ENCODE measurements at places on chromosomes 5 and 9.

DNA sequence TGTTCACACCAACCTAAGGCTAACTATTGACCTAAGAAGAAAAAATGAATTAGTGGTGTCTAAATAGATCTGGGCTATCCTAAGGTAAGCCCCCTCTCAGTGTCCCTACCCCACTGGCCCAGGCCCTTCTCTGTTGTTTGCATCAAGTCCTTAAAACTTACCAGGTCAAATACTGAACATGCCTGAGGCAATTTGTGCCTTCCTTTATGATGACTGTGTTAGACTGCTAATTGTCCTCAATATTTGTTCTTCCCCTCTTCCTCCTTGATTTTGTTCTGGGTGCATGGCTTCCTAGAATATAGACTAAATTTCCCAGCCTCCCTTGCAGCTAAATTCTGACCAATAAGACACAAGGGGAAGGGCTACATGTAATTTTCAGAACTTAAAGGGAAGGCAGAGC, 199.9 kb downstream of the ADAMTS12 start:
- DNase-seq, result no peak

- no peak for DNase-seq
These were observed 15.2 kb downstream of the EHMT1 start for GRCh38 chr9:137634016-137634415.

GRCh38 chr9:104247899-104248460, 153.9 kb downstream of the SMC2 start:
- DNase-seq, result no peak

DNA sequence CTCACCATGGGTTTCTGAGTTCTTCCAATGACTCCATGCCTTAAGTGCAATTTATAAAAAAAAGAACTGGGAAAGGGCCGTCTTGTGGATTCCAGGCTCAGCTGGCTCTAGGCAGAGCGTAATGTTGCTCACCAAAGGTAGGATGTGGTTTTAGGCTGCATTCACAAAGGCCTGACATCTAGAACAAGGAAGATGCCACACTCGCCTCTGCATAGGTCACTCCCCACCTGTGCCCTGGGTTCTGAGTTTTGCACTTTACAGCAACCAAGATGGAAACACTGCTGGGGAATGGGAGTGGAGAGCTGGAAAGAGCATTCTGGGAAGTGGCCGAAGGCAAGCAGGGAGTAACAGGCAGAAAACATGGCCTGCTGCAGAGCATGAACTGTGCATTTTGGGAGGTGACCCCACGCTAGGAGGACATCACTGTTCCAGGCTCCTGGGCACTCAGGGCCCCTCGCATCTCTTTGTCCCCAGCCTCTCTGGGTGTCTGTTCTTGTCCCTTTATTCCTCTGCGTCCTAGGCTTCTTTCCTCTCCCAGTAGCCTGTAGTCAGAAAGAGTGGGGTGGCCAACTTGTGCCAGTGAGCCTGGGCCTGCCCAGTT, 12.3 kb downstream of the FCN2 start:
- DNase-seq, result no peak

DNA sequence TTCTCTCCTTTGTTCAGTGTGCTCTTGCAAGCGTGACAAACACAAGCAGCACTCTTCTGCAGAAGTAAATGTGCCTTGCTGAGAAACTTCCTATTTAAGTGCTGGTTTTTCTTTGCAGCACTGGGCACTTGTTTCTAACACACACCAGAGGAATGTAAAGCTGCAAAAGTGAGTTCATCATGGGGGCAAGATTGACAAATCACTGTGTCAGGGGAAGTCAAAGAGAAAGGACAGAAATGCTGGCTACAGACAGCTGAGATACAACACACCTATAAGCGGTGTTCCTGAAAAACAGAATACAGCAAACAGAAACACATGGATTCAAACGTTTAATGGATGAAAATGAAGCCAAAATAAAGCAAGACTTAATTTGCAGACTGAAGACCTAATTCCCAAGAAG, 19.6 kb downstream of the ROR2 start:
- no peak for DNase-seq

DNA sequence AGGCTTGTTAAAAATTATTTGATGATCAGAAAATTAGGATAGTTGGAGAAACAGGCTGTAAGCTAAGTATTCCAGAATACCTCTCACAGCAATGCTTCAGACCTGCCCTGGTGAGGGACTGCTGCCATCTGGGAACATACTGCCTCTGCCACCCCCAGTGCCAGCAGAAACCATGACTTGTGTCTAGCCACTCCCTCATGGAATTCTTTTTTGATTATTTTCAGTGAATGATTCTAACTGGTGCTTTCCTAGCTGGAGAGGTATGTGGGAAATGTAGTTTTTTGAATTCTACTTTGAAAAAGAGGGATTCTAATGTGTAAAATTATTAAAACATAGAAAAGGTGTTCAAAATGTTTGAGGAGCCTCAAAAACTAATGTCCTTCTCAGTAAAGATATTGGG, 126.3 kb downstream of the HMHB1 start:
- DNase-seq, result no peak

GRCh38 chr9:30722065-30722464, 1662.4 kb upstream of the ACO1 start:
- DNase-seq, result no peak

DNA sequence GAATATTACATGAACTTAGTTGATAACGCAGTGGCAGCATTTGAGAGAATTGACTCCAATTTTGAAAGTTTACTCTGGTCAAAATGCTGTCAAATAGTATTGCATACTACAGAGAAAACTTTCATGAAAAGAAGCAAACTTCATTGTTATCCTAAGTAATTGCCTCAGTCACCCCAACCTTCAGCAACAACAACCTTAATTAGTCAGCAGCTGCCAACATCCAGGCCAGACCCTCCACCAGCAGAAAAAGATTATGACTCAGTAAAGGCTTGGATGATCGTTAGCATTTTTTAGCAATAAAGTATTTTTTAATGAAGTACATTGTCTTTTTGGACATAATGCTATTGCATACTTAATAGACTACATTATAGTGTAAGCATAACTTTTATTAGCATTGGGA, 40.8 kb upstream of the SPDL1 start:
- no peak for DNase-seq

- no peak for DNase-seq
These were observed 14.6 kb upstream of the ZNF608 start for GRCh38 chr5:124761010-124761409.
